HL-60 (cell line): ENCODE measurements at places on chromosomes 5 and 9.

DNA sequence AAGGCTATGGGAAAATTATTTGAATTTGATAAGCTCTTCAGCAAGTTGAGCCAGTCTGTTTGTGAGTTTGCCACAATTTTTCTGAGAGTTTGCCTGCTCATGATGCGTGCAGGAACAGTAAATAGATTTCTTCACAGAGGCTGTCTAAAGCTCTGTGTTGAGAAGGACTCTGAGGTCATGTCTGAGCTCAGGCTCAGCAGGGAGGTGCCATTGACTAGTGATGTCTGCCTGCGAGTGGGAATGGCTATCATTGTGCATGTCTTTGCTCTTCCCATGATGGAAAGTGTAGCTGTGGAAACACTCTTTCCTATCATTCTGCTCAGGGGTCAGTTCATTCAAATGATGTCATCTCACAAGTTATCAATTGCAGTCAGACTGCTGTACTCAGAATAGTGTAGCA is 142.8 kb downstream of the RASEF start:
- no peak for DNase-seq

DNA sequence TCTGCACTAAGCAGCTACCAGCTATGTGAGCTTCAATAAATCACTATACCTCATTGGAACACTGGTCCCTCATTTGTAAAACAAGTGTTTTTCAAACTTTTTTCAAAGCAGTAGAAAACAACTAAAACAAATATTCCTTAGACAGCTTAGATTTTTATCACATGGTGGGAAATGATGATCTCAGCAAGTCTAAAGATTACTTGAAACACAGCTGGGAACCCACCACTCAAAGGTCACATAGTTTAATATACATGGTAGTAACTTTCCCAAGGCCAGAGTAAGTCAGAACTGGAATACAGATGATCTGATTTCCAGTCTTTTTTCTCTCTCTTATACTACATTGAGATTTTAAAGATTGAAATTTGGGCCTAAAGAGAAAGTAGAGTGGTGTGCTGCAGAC is 850 bp upstream of the C6 start:
- no peak for DNase-seq

GRCh38 chr9:71162126-71162525 is 40.7 kb upstream of the TRPM3 start:
- no peak for DNase-seq

DNA sequence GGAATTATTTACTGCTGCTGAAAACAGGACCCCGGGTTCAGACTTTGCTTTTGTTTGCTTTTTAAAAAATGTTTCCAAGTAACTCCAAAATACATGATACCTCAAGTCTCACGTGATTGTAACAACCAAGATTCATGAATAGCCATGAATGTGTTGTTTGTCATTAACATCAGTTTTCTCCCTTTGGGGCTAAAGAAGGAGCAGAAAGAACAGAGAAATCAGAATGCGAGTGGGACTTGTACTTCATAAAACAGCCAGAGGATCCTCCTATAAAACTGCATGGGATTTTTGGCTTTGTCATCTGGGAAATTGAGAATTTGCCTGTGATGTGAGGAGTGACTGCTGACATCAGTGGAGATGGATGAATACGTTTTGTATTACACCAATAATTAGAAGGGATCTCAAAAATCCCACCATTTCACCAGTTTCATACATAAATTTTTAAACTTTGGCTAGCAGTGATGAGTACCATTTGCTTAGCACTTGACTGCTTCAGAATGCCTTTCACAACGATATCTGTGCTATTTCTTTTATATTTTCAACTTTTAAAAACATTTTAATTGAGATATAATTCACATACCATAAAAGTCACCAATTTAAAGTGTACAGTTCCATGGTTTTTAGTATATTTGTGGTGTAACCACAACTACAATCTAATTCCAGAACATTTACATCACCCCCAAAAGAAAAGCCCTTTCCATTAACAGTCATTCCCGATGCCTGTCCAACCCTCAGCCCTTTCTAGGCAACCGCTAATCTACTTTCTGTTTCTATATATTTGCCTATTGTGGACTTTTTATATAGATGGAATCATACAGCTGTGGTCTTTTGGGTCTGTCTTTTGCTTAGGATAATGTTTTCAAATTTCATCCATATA is 126.9 kb upstream of the ANKRD55 start:
- no peak for DNase-seq

GRCh38 chr9:35054871-35055644 is 17.4 kb downstream of the VCP start:
- DNase-seq = no peak

GRCh38 chr5:181086026-181086883 is 44.7 kb downstream of the OR2V1 start:
- no peak for DNase-seq
